ENCODE measurements at places on chromosomes 16 and 17.

- no peak for DNase-seq
Observed at GRCh38 chr16:85286951-85287814, 174.9 kb upstream of the CIBAR2 start.

- DNase-seq = no peak
Observed at GRCh38 chr16:80163339-80163738, 377.5 kb upstream of the DYNLRB2 start.

DNA sequence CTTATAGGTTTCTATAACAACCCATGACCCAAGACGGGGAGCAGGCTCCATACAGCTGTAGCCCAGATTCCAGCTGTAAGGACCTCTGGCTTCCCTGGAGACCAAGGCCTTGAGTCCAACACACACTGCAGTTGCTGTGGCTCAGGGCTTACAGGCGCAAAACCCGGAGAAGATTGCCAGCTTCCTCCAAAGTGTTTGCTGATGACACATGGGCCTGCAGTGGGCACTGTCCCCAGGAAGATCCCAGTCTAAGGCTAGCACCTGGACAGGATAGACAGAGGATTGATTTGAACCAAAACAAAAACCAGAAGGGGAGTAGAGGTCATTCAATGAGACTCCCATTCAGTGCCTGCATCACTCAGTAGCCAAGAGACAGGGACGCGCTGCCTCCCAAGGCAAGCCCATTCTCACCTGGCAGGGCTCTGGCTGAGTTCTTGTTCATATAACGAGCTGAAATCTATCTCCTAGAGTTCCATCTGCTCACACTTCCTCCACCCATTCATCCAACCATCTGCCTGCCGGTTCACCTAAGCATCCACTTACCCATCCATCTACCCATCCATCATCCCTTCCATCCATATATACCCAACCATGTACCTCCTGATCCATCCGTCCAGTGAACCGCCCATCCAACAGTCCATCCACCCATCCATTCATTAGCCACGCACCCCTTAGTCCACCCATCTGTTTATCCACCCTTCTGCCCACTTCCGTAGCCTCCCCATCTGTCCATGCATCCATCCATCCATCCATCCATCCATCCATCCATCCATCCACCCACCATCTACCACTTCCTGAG, 10.2 kb downstream of the RAB11FIP4 start:
- DNase-seq = no peak

GRCh38 chr16:67413978-67414911, 2.0 kb downstream of the ZDHHC1 start:
- no peak for DNase-seq

- no peak for DNase-seq
Observed at GRCh38 chr17:28895794-28896447, 1.6 kb downstream of the FLOT2 start.

DNA sequence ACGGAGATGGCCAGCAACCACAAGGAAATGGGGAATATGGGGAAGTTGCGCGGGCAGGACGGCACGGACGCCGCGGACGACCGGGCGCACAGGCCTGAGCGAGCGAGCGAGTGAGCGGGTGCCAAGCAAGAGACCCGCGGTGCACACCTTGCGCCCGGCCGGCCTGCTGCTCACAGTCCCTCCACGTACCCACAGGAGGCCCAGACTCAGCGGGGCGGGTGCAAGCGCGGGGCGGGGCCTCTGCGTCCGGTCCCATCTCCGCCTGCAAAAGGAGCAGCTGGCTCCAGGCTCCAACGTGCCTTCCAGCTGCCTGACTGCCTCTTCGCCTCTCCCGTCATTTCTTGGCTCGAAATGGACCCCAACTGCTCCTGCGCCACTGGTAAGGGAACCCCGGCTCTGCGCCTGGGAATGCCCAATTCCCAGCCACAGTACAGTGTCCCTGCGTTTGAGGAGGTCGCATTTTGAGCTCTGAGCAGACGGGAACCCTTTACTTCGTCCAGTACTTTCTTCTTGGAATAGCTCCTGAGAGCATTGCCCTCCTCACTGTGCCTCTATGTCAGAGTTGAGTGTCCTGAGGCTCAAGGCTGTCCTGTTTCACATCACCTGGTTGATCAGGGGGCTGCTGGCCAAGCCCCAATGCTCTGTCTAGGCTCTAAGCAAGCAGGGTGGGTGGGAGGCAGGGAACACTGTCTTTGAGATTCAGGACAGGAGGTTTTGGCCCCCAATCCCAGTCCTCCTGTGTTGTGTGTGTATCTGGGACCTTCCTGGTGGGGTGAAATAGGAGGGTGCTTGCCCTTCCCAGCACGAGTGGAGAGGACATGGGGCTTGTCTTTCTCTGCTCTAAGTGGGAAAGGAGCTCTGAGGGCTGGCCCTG, 8.1 kb upstream of the MT1E start:
- no peak for DNase-seq

GRCh38 chr17:66562119-66562518, 259.7 kb downstream of the PRKCA start:
- DNase-seq = no peak

- no peak for DNase-seq
Observed at GRCh38 chr16:30901201-30902028, 5.0 kb downstream of the CTF1 start.

GRCh38 chr16:84828322-84828721, 8.5 kb downstream of the CRISPLD2 start:
- no peak for DNase-seq

DNA sequence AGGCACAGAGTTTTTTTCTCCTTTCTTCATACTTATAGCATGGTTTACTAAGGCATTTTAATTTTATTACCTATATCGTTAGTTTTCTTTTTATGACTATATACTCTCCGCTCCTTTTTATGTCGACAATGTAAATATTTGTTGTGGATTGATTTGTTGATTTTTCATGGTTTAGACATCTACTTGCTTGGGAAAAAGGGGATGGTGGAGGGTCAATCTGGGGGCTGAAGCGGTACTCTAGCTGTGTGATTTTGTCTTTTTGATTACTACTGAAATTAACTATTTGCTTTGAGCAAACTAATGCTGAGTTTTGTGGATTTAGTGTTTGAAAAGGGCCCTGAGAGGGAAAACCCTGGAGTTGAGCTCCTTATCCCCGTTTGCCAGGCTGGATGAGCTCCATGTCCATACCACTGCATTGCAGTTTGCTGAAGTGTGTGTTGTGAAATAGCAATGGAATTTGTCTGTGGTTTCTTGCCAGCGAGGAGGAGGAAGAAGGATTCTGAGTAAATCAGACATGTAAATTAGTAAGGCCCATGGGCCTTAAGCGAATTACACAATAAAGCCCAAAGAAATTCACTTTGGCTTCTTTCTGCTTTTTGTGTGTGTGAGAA, 72.0 kb downstream of the FTO start:
- no peak for DNase-seq

DNA sequence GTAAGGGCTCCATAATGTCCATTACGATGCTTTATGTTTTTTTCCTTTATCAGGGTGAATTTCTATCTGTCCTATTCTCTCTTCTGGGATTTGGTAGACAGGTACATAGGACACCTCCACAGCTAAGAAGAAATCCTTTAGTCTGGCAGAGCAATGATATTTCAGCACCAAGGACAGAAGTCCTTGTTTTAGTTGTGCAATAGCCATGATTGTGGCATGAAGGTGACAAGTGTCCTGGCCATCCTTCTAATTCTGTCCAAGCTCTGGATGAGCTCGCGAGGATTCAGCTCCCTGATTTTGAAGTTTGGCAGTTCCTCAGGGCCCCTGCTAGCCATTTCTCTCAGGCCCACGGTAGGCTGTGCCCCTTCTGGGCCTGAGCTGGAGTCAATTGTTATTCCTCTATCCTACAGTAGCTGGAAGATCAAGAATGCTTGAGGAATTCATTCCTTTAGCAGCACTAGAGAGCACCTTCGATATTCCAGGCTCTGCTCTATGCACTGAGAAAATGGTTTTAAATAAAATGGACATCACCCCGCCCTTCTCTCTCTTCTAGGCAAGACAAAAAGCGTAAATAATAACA, 320.8 kb downstream of the XYLT1 start:
- DNase-seq = no peak

DNA sequence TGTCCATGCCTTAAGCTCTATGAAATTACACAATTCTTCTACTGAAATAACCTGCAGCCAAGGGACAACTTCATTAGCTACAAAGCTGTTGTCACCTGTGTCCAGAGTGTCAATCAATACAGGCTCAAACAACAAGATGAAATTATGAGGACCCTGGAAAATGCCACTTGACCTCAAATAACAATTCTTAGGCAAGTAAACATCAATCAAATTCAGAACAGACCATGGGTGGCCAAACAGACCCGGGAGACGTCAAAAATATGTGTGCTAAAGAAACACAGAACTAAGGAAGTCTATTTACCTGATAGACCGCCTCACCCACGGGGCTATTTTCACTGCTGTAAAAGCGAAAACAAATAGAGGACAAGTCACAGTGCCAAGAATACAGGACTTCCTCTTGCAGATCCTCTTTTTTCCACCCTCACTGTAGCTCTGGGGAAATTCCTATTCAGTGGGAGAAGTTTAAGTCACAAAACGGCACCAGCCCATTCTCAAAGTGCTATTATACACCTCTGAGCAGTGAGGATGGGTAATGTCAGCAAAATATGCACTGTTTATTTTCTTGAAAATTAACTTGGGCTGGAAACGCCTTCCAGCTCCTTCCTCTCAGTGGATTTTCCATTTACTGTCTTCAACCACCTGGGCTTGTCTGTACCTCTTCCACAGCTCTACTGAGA, 2.7 kb downstream of the LITAF start:
- DNase-seq = no peak

DNA sequence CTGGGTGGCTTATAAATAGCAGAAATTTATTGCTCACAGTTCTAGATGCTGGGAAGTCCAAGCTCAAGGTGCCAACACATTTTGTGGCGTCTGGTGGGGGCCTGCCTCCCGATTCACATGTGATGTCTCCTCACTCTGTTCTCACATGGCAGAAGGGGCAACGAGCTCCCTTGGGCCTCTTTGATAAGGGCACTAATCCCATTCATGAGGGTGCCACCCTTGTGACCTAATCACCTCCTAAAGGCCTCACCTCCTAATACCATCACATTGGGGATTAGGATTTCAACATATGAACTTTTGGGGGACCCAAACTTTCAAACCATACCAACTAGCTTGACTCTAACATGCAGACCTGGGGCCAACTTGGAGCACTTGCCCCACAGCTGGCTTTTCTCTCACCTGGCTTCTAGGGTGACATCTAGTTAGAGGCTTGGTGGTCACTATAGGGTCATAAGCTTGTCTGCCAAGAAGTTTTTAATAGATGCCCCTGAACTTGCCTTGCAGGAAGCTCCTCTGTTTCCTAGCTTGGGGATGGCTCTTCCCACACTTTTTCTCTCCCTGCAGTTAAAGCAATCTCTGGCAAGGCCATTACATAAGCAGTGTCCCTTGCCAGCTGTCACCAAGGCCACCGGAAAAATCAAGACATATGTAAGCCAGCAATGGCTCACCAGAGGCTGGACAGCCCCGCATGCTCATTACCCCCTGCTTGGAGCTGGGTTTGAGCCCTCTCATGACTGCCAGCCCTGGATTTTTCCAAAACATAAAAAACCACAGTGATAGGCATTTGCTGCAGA, 8.4 kb upstream of the MED9 start:
- no peak for DNase-seq

- DNase-seq = no peak
Observed at GRCh38 chr17:72175787-72176515, 55.1 kb downstream of the SOX9 start.

DNA sequence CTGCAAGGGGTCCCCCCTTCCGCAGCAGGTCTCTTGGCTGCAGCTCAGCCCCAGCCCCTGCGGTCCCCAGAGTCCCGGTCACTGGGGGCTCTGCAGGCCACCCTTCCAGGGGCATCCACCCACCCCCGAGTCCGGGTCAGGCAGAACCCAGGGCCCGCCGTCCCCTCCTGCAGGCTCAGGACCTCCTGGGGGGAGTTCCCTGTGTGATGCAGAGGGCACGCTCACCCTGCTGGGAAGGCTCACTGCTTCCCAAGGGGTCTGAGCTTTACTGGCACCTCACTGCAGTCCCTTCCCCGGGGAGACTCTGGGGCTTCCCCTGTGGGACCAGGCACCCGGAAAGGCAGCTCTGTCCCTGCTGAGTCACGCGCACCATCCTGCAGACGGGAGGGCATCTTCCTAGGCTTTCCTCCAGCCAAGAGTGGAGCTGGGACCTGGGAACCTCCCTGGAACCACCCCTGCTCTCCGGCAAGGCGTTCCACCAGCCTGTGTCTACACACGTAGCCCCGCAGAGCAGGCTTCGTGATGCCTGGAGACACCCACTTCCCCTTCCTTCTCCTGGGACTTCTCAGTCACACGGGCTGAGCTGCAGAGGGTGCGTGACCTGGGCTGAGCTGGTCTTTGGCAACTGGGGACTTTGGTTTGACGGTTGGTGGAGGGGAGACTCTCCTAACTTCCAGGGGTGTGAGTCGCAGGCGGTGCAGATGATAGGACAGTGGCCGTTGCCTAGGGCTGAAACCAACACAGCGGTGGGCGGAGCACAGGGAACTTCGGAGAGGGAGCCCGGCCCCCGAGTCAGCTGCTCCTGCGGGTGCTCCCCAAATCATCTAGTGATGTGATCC, 23.4 kb downstream of the SLC25A10 start:
- DNase-seq = no peak

DNA sequence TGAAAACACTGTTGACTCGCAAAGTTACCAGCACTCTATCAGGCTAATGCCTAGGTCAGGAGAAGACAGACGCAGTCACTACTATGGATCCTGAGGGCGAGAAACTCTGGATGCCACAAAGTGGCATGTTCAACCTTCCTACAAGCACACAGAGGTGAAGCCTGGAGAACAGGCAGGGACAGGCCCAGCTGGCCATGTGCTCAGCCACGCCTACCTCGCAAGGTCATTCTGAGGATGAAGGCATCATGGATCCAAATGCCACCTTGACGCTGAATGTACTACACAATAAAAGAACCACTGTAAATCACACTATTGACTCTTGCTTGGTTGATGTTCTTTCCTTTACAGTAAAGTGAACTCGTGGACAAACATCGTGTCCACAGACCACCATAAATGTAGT, 85.8 kb downstream of the ANKRD11 start:
- no peak for DNase-seq

GRCh38 chr16:48317614-48318315, 67.4 kb downstream of the SIAH1 start:
- no peak for DNase-seq

DNA sequence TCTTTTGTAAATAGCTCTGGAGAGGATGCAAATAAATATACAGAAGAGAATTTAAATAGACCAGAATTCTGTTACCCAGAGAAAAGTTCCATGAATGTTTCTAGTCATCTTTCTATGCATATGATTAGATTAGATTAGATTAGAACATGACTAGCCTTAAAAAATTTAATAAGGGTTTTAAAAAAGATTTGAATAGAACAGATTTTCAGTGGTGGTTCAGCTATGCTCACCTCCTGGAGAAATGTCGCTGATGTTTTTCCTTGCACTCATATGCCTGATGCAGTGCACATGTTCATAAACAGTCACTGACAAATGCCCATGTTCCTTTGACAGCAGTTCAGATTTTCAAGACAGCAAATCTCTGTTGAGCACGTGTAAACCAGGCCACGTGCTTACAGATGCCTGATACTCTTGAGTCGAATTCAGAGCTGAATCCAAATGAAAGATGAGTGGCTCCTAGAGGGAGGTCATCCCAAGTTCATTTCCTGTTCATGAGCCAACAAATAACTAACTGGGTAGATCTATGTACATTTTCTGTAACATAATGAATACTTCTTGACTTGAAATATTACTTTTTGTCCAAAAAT, 19.9 kb upstream of the RAB11FIP4 start:
- no peak for DNase-seq

GRCh38 chr17:44444735-44445105, 55.3 kb upstream of the ITGA2B start:
- DNase-seq = no peak

- DNase-seq = no peak
Observed at GRCh38 chr17:79892457-79893241, 53.4 kb upstream of the CBX4 start.
